Astrocyte of the hippocampus (primary cell): ENCODE measurements at places on chromosomes 12 and 14.
A peak's percentile ranks its signal among the peaks of the same experiment; 100 is the strongest.

GRCh38 chr14:103101257-103101962 lies 6.9 kb downstream of the EXOC3L4 start:
- no peak for DNase-seq

DNA sequence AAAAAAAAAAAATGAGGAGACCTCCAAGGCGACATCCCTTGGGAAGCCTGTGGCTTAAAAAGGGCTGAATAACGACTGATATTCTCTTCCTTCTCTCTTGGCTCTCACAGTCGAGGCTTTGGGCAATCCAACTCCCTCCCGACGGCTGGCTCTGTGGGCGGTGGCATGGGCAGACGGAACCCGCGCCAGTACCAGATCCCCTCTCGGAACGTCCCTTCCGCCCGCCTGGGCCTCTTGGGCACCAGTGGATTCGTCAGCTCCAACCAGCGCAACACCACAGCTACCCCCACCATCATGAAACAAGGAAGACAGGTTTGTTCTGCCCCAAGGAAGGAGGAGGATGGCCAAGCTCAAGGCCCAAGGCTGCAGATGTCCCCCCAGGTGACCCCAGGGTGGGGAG lies 127.8 kb downstream of the GCH1 start:
- no peak for DNase-seq

GRCh38 chr12:84174115-84174514 lies 738.5 kb downstream of the SLC6A15 start:
- no peak for DNase-seq

DNA sequence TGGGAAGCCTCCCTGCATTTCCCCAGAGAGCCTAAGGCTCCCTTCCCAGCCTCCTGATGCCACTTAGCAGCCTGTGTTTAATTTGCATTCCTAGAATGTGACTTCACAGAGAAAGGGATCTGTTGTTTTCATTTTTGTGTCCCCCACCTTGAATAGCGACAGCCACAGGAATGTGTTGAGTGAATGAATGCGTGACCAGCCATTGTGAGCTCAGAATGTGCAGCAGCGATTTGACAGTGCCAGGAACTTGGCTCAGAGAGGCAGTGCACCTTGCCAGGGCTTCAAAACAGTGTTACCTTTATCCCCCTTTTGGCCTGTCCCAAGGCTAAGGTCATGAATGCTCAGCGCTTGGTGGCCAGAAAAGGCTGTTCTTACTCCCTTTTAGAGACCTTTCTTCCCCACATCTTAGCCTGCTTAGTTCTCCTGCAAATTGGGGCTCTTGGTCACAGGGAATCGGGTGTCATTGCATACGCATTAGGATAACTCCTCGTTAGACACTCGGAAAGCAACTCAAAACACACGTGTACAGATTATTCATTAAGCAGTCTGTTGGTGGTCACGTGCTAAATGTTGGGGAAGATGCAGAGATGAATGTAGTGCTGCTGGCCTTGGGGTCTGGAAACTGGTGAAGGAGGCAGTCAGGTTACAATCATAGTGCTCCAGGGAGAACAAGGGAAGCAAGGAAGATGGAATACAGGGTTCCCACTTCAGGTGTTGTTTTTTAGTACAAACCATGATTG lies 9.8 kb downstream of the NTF3 start:
- DNase-seq: peak; percentile 95

DNA sequence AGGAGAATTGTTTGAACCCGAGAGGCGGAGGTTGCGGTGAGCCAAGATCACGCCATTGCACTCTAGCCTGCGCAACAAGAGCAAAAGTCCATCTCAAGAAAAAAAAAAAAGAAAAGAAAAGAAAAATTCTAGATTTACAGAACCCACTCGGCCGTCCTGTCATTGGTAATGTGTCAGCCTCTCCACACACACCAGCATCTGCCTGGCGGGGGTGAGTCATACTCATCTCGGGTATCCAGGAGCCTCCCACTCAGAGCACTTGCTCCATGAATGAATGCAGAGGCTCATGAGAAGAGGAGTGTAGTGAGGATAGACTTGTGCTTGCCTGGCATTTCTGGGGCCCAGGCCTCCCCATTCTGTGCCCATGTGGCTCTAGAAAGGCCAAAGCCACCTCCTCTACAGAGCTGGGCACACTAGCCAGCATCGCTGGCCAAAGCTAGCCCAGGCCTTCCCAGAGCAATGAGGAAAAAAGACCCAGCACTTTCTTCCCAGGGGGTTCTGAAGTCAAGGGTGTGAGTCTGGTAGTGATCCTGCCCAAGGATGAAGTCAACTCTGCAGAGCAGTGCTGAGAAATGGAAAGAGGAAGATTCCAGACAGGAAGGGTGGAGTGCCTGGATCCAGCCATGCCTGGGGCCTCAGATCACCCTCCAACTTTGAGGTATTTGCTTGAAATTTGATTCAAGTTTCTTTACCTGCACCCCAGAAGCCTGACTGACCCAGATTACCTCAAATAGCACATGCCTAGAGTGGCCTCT lies 31.2 kb upstream of the KLC1 start:
- DNase-seq: peak; percentile 80

DNA sequence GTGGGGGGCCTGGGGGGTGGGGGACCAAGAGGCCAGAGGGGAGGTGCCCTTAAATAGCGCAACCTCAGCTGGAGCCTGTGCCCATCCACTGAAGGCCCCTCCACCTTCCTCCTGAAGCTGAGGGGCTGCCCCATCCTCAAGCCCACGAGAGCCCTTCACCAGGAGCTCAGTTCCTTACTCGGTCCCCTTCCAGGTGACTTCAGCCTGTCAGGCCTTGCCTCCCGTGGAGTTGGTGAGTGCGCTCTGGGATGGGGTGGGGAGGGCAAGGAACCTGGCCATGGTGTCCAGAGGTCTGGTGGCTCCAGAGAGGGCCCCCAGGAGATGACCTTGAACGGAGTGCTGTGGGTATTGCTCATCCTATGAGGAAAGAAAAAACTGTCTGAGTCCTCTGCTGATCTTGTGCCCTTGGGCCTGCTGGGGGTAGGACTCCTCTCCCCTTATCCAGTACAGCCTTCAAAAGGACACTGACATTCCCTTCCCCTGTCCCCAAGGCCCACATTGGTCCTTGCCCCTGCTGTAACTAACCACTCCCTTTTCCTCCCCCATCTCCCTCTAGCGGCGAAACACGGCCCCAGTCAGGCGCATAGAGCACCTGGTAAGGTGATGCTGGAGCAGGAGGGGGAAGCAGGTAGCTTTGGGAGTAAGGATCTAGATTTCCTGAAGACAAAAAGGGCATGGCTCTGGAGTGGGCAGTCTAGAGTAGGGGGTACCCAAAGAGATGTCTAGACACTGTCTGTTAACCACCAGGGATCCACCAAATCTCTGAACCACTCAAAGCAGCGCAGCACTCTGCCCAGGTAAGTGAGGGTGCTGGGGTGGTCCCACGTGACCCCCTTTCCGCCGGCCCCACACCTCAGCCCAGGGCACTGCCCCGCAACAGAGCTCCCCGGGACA lies 3.6 kb downstream of the TNS2 start:
- peak; percentile 47 for DNase-seq

GRCh38 chr14:72736308-72736707 lies 157.6 kb downstream of the DPF3 start:
- peak; percentile 52 for DNase-seq

DNA sequence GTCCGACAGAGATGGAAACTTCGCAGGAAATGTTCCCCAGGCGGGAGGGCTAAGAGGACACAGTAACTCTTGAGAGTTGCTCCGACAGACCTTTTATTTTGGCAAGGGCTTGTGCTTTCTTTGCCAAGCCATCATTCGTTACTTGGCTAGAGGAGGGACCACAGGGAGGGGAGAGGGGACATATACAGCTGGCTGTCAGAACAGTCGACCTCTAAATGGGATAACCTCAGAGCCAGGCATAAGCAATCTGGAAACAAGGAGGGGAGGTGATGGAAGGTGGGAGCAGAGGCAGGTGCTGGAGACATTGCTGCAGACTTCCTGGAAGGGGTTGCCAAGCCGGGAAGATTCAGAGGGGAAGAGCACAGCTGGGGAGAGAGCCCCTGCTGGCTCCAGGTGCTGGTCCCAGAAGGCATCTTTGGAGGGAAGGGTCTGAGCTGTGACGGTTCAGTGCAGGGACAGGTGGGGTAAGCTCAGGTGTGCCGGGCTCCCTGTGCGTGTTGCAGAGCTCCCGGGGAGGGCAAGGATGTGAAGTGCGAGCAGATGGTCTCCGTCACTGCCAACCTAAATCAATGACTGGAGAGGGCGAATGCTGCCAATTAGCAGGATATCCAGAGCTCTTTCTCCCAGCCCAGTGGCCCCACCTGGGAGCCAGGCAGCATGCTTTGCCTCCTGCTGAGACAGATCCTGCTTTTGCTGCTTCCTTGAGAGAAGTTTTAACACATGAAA lies 50.1 kb downstream of the CHST11 start:
- DNase-seq: no peak

- DNase-seq: no peak
Observed at GRCh38 chr14:105445901-105446845, 26.5 kb downstream of the MTA1 start.

DNA sequence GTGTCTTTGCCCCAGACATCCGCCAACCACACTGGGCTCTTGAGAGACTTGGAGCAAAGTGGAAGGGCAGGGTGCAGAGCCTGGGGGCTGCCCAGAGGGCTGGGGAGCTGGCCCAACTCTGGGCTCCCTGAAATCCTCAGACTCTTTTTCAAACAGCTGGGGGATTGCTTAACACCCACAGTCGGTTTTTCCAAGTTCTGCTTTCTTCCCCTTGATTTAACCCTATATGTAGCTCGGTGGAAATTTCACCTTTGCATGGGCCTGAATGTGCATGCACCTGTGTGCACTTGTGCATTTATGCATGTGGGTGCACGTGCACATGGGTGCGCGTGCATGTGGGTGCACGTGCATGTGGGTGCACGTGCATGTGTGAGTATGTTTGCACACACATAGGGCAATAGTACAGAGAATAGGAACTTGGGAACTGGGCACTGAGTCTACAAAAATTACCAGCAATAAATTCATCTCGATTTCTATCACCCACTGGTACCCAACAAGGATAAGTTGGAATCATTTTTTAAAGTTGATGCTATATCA lies 52.3 kb upstream of the RFLNA start:
- DNase-seq: no peak

GRCh38 chr14:80316441-80316840 lies 105.1 kb upstream of the DIO2 start:
- DNase-seq: peak; percentile 23

DNA sequence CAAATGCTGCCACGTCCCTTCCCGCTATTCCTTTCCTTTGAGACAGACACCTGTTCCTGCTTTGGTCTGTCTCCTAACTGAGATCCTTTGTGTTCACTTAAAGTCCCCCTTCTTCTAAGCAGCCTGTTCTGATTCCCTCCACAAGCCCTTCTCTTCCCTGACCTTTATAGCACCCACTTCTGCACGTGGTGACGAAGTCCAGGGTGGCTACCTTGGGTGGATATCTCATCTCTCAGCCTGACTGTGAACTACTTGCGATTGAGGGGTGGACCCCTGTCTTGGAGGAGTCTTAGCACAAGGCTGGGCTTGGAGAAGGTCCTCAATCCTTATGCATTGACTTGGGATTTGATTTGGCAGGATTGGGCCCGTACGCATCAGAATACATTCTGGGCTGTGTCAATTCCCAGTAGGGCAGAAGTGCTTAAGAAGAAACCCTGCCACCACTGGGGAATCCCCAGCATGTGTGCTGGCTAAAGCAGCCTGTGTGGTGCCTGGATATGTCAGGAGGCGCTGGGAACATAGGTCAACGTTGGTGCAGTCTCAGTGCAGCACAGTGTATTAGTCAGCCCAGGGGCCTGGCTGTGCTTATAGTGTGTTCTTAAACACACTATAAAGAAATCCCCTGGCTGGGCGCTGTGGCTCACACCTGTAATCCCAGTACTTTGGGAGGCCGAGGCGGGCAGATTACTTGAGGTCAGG lies 23.6 kb downstream of the KRT80 start:
- DNase-seq: peak; percentile 47

GRCh38 chr12:44873898-44874297 lies 2.2 kb downstream of the NELL2 start:
- DNase-seq: peak; percentile 37

DNA sequence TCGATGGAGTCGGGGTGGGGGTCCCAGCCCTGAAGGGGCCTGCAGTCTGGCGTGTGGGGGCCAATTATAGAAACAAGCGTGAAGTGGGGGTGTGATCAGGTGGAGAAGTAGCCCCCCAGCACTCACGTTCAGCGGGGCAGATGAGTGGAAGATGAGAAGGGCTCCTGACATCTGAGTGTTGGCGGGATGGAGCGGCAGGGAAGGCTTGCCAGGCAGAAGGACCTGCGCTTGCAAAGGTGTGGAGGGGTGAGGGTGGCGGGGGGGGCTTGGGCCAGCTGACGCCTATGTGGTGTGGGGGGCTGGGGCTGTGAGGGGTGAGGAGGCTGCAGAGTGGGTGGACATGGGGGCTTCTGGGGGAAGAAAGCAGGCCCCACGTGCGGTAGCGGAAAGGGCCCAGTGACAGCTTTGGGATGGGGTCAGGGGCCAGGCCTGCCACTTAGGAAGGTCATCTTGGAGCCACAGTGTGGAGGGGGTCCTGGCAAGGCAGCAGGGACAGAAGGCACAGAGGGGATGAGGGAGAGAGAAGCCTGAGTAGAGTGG lies 22.2 kb upstream of the BEGAIN start:
- DNase-seq: no peak

DNA sequence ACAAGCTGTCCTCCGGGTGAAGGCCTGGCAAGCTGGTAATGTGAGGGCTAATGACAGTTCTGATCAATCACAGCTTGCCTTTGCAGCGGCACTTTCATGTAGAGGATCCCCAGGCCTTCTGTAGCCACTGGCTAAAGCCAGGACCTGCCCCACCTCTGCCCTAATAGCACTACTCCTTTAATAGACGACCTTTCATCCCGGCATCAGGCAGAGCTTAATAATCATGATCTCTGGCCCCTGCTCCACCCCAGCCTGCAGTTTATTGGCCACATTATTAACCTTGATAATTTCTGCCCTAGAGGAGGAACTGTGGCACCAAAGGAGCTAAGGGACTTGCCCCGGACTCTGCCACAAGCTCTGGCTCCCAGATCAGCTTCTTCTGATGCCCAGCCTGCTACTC lies 142.3 kb upstream of the TBX3 start:
- DNase-seq: no peak

GRCh38 chr14:28778138-28779117 lies 11.8 kb downstream of the FOXG1 start:
- peak; percentile 79 for DNase-seq

GRCh38 chr12:72269491-72269890 lies 2.7 kb upstream of the TRHDE start:
- no peak for DNase-seq

DNA sequence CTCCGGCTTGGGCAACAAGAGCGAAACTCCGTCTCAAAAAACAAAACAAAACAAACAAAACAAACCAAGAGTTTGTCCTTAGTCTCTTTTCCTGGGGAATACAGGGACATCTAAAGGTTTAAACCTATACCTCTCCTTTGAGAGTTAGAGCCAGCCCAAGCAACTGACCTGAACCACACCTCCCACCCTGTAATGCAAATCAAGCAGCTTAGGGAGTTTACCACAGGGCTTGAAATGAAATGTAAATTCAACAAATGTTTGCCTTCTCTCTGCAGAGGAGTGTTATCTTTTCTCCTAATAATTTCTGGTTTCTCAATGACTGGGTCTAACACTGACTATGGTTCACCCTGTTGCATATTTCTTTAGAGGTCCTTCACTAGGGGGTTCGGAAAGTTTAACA lies 16.7 kb downstream of the PPP1CC start:
- DNase-seq: no peak
